ENCODE measurements at places on chromosomes 7 and 10.

GRCh38 chr7:1093916-1094508 is 6.1 kb downstream of the GPER1 start:
- ATAC-seq, result no peak

DNA sequence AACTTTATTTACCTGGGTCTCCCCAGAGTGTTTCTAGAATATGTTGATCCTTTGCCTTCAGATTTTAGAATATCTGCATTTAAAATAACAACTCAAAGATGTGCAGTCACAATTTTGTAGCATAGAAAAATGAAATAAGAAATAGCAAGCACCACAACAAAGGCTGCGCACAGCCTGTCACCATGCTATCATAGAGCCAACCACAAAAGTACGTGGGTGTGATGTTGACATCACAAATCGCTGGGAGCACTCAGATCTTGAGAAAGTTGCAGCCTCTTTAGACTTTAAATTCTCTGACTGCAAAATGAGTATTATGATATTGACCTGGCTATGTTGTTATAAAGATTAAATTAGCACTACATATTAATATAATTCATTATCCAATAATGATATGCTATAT is 177.9 kb downstream of the TNS3 start:
- ATAC-seq, result no peak

- no peak for ATAC-seq
Observed at GRCh38 chr7:140350056-140350455, 48.3 kb downstream of the SLC37A3 start.

DNA sequence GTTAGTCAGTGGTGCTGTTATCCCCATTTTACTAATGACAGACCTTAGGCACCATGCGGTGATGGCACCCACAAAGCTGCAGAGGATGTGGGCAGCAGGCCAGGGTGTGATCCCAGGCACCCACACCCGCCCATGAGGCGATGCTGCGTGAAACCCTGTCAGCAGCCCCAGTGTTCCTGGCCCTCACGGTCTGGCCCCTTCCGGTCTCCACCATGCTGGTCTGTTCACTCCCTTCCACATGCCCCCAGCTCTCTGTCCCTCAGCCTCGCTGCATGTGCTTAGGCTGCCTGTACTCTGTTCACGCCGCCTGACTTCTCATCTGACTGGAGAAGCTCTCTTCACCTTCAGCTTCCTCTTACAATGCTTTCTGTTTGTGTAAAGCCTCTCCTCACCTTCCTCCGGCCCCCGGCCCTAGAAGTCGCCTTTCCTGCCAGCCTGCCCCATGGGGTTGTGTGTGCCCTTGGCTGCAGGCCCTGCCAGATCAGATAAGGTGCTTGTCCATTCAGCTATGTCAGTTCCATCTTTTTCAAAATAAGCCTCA is 17.6 kb upstream of the ORAI2 start:
- ATAC-seq, result peak; percentile 84

GRCh38 chr7:16301291-16301690 is 120.0 kb downstream of the CRPPA start:
- ATAC-seq, result no peak

DNA sequence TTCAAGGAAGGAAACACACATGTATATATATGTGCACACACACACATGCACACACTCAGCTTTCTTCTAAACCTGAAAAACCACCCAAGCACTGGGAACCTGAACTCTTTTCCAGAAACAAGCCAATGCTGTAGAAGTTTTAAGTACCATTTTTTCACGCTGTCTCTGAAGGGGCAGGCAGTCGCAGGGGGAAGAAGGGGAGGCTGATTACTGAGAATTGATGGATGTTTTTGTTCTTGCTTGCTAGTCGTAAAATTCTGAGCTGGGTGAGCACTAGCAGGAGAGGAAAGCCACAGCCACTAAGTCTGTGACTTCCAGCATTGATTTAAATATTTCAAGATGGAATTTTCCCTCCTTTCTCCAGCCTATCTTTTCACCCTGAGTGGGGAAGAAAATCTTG is 391.8 kb downstream of the CALN1 start:
- no peak for ATAC-seq

DNA sequence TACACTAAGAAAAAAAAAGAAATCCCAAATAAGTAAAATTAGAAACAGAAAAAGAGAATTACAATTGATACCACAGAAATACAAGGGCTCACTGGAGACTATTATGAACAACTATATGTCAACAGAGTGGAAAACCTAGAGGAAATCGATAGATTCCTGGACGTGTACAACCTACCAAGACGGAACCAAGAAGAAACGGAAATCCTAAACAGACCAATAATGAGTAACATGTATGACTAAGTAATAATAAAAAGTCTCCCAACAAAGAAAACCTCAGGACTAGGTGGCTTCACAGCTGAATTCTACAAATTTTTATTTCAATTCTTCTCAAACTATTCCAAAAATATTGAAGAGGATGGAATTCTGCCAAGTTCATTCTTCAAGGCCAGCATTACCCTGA is 13.9 kb downstream of the DIP2C start:
- ATAC-seq, result no peak
